Mesothelial cell of epicardium (in vitro differentiated cells): ENCODE measurements at places on chromosomes 16 and 17. TPM values are rescaled to one million over a fixed set of nuclear protein-coding genes. Genes with fewer than 3 reads are reported as not detected.

GRCh38 chr16:527015-527903, at the start of gene CAPN15:
Gene CAPN15 (plus strand): TSS chr16:527712. CDS start chr16:546839, 19,127 bp downstream.
- DNase-seq: peak; percentile 86

Gene GINS2
- 13.4 to 15.3 TPM (median 14.8 TPM) in 3 replicates for total RNA-seq

GRCh38 chr17:39461926-39462569, 762 bp downstream of the CDK12 start:
- DNase-seq: peak; percentile 41

Gene PRR35
- total RNA-seq: 0.25 TPM in 1 of 3 replicates, not detected in the others

Gene ZDHHC1
- 14.5 to 16.7 TPM (median 15.4 TPM) in 3 replicates for total RNA-seq

Gene CDH8
- 18.8 to 22.6 TPM (median 20.2 TPM) in 3 replicates for total RNA-seq

DNA sequence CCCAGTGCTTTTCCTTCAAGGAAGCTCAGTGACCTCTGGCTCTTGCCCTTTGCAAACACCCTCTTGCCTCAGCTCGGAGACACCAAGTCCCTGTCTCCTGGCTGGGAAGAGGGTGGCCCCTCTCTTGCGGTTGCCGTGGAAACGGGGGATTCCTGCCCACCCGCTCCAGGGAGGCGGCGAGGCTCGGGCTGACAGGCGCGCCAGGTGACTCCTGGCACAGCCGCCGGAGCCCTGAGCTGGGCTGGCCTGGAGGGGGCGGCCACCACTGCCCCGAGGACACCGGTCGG, 71.4 kb downstream of the ABR start:
- no peak for DNase-seq

DNA sequence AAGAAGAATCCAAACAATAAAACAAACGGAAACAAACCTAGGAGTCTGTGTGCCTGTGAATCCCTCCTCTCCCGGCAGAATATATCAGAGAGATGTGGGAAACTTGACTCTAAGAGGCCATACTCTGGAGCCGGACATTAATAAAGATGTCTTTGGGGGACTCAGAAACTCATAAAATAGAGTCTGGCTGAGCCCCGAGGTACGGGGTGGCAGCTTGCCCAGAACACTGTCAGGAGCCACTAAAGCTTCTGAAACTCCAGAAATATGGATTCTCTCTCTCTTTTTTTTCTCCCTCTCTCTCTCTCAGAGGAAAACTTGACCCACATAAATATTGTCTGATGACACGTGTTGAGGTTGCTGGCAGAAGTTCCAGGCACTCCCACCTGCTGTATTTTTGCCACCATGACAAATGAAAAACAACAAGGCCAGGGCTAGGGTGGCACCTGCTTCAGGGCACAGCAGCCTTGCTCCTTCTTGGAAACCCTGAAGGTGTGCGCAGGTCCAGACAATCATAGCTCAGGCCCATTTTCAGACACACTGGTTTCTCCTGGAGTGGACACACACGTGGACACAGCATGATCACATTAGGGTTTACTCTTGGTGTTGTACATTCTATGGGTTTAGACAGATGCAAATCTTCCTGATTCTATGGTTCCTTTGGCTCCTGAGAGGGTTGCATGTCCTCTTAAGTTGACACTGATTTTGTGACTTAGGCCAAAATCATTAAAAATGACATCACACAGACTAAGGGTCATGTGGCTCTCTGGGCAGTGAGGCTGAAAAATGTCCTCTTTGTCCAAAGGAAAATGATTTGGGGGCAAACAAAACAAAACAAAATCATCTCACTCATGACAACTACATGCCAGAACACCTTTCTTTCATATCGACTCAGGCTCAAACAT, 282.6 kb upstream of the IRX3 start:
- no peak for DNase-seq

Gene DBF4B
- 16.9 to 17.9 TPM (median 17.6 TPM) in 3 replicates for total RNA-seq

Gene PSMD12
- 41.7 to 45.3 TPM (median 44.4 TPM) in 3 replicates for total RNA-seq

Gene TANC2
- total RNA-seq: 95.2 to 98.1 TPM (median 96.8 TPM) in 3 replicates

GRCh38 chr16:6926341-6926740, 406.3 kb upstream of the RBFOX1 start:
- no peak for DNase-seq

Gene TEX19
- total RNA-seq: 0.16 TPM in 1 of 3 replicates, not detected in the others

DNA sequence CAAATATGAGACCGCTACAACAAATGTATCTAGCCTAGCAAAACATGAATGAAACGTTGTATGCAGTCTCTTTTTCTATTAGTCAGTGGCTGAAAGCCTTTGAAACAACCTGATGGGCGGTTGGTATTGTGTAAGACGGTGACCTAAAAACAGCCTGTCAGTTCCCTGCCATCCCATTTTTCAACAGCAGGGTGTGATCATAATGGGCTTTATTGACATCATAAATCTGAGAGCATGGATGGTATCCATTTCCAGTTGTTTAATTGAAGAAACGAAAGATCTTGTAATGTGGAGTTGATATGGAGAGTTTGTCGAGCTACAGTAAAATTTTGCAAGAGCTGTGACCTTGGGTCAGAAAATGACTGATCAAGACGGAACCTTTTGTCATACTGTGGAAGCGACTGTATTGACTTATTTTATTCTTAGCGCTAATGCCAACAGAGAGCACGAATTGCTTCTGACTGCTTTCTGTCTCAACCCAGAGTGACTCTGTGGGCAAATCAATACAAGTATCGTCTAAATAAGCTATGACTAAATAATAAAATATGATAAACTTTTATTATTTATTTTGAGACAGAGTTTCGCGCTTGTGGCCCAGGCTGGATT, 12.3 kb upstream of the MEIOB start:
- DNase-seq: no peak

DNA sequence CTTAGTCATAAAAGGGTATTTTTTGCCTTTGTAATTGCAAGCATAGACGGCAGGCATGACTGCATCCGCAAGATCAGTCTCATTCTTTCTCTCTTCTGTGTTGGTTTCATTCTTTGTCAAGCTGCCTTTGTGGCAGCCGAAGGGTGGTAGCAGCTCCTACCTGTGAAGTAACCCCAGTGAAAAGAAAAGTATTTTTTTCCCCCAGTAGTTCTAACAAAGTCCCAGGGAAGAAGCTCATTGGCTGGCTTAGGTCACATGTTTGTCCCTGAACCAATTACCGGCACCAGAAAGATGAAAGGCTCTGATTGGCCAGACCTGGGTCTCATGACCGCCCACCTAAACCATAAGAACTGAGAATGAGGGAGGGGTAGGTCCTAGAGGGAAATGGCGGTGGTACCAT, 110.7 kb downstream of the RAP1GAP2 start:
- no peak for DNase-seq

- DNase-seq: no peak
These were observed 83.2 kb downstream of the SPECC1 start for GRCh38 chr17:20092261-20092867.

GRCh38 chr16:78321620-78322360, 222.3 kb downstream of the WWOX start:
- DNase-seq: no peak

Gene BANP
- 41.2 to 44.9 TPM (median 43.6 TPM) in 3 replicates for total RNA-seq

DNA sequence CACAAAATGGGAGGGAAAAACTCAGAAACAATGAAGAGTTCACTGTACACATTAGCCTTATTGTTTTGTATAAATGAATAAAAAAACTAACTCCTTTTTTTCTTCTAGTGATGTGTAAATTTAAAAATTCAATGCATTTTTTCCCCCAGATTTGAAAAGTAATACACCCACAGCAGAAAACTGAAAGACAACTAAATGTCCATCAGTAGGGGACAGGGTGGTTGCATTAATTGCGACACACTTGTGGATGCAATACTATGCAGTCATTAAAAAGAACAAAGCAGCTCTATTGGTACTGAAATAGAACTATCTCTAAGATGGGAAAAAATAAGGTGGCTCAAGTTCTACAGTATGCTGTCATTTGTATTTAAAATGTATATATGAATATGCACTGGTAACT, 13.7 kb upstream of the WIPI1 start:
- no peak for DNase-seq

GRCh38 chr17:65355246-65355645, 206.2 kb downstream of the AXIN2 start:
- DNase-seq: no peak

- no peak for DNase-seq
These were observed 36.3 kb downstream of the SPECC1 start for GRCh38 chr17:20045476-20045875.

GRCh38 chr16:73205153-73205886, 157.4 kb upstream of the ZFHX3 start:
- DNase-seq: no peak
